HS-5 (cell line): ENCODE measurements at places on chromosomes 4 and X.

GRCh38 chrX:150573702-150574101 is 5.3 kb downstream of the MTM1 start:
- no peak for DNase-seq

DNA sequence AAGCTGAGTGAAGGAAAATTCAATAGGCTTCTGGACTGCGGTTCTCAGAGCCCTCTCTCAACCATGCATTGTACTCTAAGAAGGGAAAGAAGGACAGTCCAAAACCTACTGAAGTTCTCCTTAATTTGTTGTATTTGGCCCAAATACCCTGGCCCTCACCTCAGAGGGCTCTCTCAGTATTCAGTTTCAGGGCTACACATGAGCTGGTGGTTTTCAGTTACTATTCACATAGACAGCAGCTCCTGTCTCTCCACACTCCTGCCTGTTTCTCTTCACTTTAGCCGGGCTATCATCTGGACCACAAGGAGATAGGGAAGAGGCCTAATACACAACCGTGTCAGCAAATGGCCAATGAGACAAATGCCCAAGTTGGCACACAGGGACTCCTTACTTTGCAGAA is 66.0 kb downstream of the ATG4A start:
- DNase-seq = no peak

DNA sequence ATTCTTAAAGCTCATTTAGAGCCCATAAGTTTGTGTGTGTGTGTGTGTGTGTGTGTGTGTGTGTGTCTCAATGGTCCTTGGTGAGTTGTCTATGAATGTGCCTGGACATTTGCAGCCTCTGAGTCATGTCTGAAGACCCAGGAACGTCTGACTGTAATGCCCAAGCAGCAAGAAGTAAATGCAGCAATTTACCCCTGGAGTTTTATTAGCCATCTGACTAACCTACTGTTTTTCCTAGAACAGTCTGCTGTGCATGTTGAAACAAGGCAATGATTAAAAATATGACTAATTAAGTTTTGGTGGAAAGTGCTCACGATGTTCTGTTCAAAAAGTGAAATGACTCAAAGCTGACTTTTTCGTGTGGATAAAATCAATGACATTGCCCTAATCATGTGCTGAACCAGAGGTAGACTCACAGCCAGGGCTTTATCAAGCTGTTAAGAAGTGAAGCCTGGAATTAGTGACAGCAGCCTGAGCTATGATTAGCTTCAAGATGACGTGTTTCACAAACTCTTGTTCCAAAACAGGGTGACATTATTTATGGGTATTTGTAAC is 201.6 kb downstream of the CPE start:
- DNase-seq = peak; percentile 75

DNA sequence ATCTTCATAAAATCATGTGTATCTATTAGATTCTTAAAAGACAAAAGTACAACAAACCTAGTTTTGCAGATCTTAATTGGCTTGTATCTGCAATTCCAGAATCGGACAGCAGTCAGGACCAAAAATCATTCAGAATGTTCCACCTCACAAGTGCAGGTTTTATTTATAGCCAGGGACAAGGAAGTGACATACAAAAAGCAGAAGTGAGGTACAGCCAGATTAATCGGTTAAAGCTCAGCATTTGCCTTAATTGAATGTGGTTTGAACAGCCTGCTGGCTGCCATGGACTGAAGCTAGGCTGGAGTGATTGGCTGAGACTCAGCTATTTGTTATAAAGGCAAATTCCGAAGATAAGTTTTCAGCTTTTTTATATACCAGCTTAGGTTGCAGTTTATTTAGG is 932.6 kb downstream of the C4orf33 start:
- no peak for DNase-seq

DNA sequence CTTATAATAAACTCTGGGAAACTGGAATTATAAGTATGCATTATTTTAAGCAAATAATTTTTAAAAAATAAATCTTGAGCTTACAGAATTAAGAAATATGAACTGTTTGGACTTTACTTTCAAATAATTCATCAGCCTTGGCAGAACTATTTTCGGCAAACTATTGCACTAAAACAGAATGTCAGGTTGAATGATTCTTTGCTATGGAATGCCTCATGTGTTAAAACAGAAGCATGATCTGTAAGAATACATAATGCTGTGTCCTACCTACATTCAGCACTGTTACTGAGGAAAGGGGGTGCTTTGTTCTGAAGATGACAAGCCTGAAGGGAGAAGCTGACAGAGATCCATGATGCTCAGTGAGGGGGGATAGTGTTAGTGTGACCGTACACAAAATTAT is 55.6 kb upstream of the EXOC1L start:
- no peak for DNase-seq

DNA sequence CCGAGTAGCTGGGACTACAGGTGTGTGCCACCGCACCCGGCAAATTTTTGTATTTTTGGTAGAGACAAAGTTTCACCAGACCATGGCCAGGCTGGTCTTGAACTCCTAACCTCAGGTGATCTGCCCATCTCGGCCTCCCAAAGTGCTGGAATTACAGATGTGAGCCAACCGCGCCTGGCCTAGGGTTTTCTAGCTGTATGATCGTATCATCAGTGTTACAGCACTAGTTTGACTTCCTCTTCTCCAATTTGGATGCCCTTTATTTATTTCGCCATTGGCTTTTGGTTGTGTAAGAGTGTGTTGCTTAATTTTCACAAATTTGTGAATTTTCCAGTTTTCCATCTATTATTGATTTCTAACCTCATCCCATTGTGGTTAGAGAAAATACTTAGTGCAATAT is 5.2 kb downstream of the TKTL1 start:
- no peak for DNase-seq

DNA sequence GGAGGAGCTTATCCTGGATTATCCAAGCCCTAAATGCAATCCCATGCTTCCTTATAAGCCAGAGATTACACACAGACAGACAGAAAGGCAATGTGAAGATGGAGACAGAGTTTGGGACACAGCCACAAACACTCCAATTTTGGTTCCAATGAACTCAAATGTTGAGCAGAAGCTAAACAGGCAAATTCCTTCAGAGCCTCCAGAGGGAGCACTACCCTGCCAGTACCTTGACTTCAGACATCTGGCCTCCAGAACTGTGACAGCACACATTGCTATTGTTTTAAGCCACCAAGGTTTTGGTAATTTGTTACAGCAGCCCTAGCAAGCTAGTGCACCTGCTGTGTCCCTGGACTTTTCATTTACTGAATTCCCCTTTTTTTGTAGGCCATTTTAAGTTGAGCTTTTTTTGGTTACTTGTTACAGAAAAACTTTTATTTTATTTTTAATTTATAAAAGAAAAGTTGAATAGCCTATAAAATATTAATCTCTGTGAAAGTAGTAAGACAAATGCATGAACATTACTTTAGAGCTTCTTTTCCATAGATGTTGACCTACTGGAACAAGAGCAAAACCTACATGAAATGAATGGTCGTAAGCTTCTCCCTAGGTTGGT is 33.4 kb upstream of the SRD5A3 start:
- DNase-seq = no peak

GRCh38 chr4:96073461-96073860 is 233.6 kb downstream of the PDHA2 start:
- peak; percentile 58 for DNase-seq

DNA sequence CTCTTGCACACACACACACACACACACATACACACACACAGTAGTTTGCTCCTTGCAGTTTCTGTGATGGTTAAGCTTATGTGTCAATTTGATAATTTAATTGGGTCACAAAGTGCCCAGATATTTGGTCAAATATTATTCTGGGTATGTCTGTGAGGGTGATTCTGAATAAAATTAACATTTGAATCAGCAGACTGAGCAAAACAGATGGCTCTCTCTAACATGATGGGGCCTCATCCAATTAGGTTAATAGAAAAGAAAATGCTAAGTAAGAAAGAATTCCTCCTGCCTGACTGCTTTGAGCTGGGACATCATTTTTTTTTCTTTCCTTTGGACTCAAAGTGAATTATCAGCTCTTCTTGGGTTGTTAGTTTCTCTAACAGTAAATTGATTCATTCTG is 191.2 kb upstream of the INTU start:
- no peak for DNase-seq

DNA sequence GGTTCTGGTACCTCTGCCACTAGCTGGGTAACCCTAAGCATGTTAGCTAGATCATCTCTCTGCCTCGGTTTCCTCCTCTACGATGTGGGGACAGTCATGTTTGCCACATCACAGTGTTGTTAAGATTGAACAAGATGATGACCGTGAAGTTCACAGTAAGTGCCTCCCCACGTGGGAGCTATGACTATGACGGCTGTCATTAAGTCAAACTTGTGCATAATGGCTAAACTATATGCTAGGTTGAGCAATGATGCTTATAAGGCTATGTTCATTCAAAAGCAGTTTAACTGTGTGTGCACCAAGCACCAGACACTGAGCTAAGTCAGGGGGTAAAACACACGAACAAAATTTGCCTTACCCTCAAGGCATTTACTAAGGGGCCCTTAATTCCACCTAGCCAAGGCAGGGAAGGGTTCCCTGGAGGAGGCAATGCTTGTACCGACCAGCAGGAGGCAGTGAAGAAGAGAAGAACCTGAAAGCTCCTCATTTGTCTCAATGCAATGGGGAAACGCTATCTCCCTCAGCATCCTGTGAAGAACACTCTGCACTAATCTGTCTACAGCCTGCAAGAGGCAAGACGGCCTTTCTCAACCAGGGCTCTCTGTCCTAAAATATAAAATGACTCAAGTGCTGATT is 52.9 kb downstream of the MAP7D2 start:
- no peak for DNase-seq

GRCh38 chr4:187070158-187070557 is 346.5 kb upstream of the FAT1 start:
- no peak for DNase-seq

- DNase-seq = no peak
Measured at GRCh38 chr4:23500894-23501449, 388.9 kb downstream of the PPARGC1A start.

DNA sequence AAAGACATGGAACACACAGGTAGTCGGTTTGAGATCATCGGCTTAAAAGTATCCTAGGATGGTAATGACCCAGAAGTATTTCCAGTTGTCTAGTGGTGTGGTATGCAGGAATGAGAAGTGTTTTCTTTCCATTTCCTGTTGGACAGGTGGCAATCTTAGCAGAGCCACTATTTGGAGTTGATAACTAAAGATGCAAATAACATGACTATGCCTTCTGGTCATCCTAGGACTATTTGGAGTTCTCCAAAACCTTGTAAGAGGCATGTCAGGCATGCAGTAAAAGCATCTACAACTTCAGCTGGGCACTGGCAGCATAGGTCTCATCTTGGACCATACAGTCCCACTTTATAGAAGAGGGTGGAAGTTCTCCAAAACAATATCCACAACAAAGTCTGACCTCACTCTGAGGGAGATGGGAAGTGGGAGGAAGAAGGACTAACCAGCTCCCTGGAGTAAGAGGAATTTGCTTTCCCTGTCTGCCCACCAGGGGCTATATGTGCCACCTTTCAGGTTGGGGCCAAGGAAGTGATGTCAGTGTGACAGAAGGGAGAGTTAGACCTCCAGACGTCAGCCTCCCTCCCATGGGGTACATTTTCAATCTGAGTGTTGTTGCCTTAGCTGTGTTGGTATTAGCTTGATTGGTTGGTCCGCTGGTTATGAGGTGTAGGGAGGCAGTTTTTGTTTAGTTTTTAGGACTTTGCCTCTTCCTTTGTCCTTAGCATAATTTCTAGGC is 101.2 kb upstream of the MYOZ2 start:
- no peak for DNase-seq
